Stimulated activated naive CD8-positive, alpha-beta T cell treated with anti-CD3 and anti-CD28 coated beads, Interleukin-15, Interleukin-2, amounts not matched to agents 100 U/mL and 50 U/mL, for 24 hours (primary cell): ENCODE measurements at places on chromosomes 4 and X.

DNA sequence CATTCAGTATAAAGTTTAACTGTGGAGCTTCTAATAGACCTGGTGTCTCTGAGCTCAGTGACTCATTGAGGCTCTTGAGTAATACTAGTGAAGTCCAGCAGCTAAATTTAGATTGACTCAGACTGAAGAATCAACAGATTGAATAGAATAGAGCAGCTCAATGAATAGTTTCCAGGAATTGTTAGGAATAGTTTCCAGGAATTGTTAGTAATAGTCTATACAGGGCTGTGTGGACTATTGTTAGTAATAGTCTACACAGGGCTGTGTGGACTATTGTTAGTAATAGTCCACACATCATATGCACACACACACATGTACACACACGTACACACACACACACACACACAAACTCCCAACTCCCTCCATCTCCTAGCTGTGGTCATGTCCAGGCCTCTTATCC, 3.0 kb downstream of the GIMD1 start:
- DNase-seq: no peak

GRCh38 chr4:168711197-168712140, 214.6 kb downstream of the PALLD start:
- no peak for DNase-seq

DNA sequence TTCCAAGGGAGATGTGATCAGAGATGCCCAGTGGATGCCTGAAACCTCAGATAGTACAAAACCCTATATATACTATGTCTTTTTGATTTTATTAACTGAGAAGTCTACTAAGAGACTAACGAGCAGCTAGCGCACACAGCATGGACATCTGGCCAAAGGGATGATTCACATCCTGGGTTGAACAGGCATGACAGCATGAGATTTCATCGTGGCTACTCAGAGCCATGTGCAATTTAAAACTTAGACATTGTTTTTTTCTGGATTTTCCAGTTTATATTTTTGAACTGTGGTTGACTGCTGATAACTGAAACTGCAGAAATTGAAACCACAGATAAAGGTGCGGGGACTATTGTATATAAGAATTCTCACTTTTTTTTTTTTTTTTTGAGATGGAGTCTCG, 2252.9 kb upstream of the AGA start:
- DNase-seq: no peak

DNA sequence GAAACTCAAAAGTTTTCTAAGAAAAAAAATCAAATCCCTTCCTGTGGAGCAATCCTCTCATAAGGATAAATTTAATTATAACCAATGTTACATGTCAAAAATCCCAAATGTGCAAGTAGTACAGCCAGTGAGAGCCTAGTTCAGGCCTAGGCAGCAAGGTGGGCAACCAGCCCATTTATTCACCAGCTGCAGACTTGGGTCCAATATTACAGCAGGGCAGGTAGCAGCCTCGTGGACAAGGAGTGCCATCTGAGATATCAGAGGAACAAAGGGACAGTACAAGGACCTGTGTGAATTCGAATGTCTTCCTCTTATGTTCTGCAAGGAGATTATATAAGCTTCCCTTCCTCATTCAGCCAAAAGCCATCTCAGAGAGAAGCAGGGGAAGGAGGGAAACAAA, 6.6 kb downstream of the HELQ start:
- no peak for DNase-seq

DNA sequence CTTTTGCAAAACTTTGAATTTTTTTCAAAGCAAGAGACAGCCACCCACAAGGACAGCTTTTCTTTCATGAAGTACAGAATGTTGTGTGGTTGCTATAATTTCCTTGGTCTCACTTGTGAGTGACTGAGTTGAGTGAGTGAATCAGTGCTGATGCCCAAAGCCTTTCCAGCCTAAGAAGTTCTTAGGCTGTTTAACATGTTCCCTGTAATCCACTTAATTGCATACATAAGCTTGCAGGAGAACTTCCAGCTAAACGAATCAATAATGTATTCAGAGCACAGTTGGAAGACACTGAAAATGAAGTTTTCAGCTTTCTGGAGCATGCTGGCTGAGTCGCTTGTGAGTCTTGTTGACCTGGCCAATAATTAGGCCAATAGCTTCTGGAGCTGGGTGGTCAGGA, 42.0 kb upstream of the GK2 start:
- no peak for DNase-seq

- no peak for DNase-seq
These were observed 17.3 kb upstream of the CWH43 start for GRCh38 chr4:48968814-48969213.

DNA sequence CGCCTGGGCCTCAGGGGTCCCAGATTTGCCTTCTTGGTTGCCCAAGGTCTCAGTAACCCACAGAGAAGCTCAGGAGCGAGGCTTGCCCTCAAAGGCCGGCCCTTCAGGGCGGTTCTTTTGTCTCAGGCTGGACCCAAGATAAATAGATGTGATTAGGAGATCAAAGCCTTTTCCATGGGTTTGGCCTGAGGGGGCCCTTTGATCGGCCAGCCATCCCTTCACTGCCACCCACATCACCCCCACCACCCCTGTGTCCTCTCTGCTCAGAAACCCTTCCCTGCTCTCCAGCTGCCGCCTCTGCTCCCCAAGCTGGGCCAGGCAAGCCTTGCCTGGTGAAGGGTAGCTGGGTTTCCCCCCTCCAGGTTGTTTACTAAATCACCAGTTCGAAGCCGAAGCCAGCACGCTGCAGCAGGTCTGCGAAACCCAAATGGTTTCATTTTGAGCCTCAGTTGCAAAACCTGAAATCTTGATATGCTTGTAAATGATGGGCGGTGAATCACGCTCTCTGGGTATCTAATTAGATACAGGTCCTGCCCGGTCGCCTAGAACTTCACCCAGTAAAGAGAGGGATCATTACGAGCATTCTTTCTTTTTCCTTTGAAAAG, 202.6 kb upstream of the BCOR start:
- peak; percentile 14 for DNase-seq

DNA sequence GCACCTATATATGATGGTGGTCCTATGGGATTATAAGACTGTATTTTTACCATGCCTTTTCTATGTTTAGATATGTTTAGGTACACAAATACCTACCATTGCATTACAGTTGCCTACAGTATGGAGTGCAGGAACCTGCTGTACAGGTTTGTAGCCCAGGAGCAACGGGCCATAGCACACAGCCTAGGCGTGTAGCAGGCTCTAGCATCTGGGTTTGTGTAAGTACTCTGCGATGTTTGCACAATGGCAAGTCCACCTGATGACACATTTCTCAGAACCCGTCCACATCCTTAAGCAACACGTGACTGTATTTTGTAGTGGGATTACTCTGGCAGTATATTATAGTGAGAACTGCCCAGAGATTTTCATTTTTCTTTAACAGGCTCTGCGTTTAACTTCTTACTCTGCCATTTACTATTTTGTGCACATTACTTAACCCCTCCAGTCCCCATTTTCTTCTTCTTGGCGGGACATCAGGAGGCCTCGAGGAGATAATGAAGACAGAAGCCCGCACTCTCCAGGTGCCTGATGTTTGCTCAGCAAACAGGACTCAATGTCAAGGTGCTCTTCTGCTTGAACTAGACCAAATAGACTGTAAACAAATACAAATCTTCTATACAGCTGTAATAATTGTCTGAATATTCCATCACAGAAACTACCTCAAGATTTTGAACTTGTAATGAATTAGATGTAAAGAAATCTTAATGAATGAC, 102.0 kb upstream of the PDLIM3 start:
- no peak for DNase-seq
